D721Med (cell line): ENCODE measurements at places on chromosomes 12 and 14.

DNA sequence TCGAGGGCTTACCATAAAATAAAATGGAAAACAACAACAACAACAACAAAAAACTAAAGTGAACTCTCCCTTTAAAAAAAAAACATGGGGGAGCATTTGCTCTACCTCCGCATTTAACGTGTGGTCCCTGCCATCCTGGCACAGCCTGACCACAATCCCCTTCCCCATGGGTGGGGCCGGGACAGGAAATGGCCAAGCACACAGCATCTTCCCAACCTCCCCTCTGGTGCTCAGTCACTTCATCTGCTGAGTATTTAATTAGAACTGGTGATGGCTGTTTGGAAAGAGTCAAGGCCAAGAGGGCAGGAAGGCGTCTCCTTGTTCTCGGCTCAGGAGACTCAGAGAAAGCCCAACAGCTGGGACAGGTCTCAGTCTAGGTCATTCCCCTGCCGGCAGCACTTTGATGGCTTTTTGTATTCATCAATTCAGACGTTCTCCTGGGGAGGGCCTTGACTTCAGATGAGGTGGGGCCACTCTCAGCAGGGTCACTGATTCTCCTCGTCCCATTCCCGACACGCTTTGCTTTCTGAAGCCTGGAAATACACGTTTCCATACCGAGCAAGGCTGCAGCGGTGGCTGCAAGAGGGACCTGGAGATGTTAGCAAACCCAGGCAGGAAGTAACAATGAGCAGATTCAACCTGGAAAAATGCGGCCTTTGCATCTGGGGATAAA, 44.4 kb downstream of the ANO2 start:
- no peak for DNase-seq

- DNase-seq: no peak
Measured at GRCh38 chr14:93984987-93985410, 8.6 kb upstream of the ASB2 start.

GRCh38 chr12:70719672-70720420, 82.6 kb upstream of the PTPRB start:
- DNase-seq: no peak

DNA sequence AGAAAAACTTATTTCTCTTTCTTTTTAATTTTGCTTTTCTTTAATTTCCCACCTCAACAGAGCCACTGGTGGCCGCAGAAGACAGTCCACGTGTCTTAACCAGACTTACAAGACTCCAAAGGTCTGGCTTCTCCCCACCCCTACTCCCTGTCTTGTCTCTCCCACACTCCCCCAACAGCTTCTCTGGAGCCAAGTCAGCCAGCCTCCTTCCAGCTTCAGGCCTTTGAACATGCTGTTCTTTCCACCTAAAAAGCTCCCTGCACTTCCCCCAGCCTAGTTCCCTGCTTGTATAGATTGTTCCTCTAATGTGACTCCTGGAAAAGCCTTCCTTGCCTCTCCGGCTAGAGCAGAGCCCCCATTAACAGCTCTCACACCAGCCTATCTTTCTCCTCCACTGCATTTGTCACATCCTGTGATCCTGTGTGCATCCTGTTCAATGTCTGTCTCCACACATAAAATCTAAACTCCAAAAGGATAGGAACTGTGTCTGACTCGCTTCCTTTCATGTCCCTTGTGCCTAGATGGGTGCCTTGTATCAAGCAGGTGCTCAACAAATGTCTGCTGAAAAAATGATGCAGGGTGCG, 7.8 kb upstream of the DYNLL1 start:
- DNase-seq: no peak

DNA sequence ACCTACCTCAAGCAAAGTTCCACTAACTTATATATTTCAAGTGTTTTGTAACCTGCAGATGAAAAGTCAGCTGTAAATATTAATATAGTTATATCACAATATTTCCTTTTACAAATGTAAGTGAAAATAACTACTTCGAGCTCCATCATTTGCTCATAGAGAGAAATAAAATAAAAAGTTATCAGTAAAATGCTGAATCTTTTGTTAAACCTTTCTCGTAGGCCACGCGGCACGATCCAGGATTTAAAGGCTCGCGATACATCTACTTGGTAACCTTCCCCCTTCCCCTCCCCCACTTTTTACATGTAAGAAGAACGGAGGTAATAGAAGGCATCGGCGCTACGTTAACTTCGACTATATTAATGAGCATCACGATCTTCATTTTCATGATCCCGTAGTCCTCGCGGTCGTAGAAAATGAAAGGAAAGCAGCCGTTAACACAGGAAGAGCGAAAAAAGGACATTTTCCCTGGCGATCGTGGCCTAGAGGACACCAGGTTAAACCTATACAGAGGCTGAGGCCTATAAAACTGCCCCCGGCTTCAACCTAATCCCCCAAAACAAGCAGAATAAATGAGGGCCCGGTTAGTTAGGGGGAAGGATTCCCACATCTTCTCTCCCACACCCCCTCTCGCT, 508 bp downstream of the HNRNPC start:
- DNase-seq: no peak

DNA sequence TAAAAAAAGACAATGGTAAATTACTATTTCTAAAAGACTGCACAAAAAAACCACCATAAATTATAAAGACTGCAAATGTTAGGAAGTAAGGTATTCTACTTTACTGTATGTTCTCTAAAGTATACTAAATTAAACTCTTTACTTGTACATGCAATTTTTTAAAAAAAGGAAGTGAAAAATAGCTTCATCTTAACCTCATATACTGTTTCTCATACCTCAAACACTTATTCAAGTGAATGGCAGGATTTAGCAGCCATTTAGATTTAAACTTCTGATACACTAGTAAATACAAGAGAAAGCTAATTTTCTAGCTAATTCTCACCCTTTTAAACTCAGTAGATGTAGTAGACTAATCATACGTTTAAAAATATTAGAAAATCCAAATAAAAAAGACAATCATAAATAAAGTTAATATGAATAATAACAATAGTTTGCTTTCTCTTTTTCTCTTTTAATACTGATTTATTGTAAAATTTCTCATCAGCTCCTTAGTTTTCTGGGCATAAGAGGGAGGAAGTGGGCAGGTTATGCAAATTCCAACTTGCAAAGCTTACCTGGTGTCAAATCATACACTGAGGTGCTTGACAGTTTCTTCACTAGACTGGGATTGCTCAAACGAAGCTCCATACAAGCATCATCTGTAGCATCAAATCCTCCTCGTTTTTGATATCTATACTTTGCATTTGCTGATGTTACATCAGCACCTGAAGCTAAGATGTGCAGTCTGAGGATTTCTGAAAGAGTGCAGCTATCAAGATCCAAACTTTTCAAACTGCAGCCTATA, 71.0 kb upstream of the CFL2 start:
- DNase-seq: no peak

GRCh38 chr14:92711976-92712653, 36.3 kb downstream of the LGMN start:
- no peak for DNase-seq

GRCh38 chr12:112988224-112988623, 9.9 kb downstream of the OAS2 start:
- DNase-seq: no peak

GRCh38 chr14:95098984-95099599, 58.2 kb downstream of the DICER1 start:
- DNase-seq: no peak

- no peak for DNase-seq
Measured at GRCh38 chr12:93616584-93617101, 44.2 kb downstream of the SOCS2 start.

DNA sequence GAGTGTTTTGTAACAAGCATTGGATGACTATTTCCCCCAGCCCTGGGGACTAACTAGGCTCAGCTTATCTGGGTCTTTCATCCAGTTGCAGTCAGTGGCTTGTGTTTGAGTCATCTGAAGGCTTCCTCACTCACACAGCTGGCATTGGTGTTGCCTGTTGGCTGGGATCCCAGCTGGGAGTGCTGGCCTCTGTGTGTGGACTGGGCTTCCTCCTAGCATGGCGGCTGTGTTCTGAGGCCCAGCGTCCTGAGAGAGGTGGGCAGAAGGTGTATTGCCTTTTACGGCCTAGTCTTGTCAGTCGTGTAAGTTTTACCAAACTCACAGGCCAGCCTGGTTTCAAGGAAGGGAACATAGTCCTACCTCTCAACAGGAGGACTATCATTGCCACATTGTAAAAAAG, 28.3 kb upstream of the PPP2R5C start:
- DNase-seq: no peak

GRCh38 chr12:28683366-28683765, 465.7 kb upstream of the FAR2 start:
- no peak for DNase-seq

- DNase-seq: no peak
Measured at GRCh38 chr12:89448526-89448925, 76.1 kb downstream of the GALNT4 start.

DNA sequence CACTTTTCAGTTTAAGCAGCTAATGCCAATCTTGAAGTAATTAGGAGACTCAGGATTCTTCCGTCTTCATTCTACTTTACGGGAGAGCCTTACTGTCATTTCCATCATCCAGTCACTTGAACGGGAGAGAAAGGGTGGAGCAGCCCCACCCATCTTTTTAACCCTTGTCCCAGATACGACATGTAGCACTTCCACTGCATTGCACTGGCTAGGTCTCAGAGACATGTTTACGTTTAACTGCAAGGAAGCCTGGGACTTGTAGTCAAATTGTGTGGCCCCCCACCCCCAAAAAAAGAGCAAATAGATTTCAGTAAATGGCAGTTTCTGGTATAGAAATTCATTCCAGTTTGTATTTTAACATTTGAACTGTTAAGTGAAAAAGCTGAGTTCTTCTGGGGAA, 46.1 kb upstream of the SYT1 start:
- no peak for DNase-seq

GRCh38 chr12:56143217-56143616, 9.2 kb upstream of the MYL6B start:
- no peak for DNase-seq

- no peak for DNase-seq
Measured at GRCh38 chr14:80560800-80561657, 349.7 kb upstream of the DIO2 start.

GRCh38 chr14:39722547-39723273, 290.5 kb upstream of the FBXO33 start:
- DNase-seq: no peak

DNA sequence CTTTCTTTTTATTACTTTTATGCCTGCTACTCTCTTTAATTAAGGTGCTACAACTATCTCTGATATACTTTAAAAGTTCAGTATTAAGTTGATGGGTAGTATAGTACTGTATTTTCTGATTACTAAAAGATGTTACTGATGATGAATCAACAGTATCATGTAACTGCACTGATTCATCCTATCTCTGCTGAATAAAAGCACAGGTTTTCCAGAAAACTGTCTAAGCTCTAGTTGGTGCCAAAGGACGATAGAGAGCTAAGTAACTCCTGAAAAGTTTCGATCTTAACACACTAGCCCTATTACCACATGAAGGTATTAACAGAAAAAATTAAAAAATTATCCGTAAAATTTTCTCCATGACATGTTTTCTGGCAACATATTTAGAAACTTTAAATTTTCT, 2.1 kb downstream of the SCAF11 start:
- no peak for DNase-seq

GRCh38 chr14:32259368-32260013, 56.4 kb upstream of the RNU6-8 start:
- no peak for DNase-seq

DNA sequence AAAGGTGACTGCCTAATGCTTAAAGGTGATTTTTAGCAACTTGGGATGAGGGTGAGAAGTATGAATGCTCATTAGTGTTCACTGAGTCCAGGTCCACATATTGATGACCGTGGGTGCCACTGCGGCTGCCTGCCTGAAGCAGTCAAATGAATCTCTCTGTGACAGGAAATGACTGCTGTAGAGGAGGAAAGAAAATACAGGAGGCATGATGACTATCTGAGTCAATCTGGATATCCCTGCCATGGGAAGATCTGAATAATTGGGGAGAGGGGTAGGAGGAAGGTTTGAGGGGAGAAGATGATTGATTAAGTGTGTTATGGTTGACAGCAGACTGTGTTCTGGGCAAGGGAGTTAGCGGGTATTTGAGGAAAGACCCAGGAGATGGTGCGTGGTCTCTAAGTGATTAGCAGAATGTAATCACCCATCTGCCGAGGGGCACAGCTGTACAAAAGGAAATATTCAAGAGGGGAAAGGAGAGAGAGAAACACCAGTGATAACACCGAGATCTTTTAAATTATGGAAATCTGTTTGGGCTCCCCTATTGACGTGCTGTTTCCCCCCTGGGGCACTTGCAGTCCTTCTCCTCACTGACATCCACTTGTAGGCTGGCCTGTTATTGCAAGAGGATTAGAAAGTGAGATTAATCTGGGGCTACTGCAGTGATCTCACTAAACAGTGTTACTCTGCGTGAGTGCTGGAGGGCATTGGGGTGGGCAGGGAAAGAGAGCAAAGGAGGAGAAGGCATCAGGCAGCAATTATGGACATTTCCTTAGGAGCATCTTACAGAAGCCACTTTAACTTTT, 97.7 kb downstream of the AKAP6 start:
- no peak for DNase-seq

DNA sequence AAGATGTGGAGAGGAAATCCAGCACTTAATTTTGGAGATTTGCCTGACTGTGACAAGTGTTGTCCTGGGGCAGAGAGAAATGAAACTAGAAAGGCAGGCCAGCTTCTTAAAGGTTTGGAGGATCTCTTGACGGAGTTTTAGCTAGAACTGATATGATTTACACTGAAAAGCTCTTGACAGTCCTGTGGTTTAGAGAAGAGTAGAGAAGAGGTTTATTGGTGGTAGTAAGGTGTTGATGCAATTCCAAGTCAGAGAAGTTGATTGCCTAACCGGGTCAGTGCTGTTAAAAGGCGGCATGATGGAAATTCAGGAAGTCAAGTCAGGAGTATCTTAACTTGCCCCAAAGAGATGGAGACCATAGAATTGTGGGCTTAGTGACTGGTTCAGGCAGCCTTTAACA, 89.0 kb upstream of the TRAF3 start:
- DNase-seq: no peak

GRCh38 chr12:29207120-29207519, 58.0 kb downstream of the FAR2 start:
- DNase-seq: no peak

DNA sequence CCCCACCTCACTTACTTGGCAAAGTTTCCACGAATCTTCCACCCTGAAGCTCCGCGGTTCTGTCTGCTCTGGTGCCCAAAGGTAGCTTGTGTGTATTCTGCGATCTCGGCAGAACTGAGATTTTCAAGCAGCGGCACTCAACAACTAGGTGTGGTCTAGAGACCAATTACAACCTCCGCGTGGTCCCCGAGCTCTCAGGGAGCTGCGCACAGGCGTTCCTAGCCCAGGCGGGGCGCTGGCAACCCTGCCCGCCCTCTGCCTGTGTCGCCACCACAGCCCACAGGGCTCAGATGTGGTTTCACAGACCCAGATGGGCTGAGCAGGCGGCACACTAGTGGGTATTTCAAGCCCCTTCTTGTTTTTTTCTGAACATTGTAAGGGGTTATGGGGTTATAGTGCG, 1.5 kb upstream of the DIABLO start:
- DNase-seq: no peak

- DNase-seq: no peak
Measured at GRCh38 chr12:9449181-9449580, 158.5 kb downstream of the KLRB1 start.

GRCh38 chr14:53793790-53794505, 162.7 kb downstream of the BMP4 start:
- no peak for DNase-seq

- no peak for DNase-seq
Measured at GRCh38 chr12:19886639-19887064, 447.4 kb downstream of the AEBP2 start.
